Activated naive CD4-positive, alpha-beta T cell treated with anti-CD3 and anti-CD28 coated beads for 36 hours (primary cell): ENCODE measurements at places on chromosomes 5 and 9.

- no peak for DNase-seq
These were observed 15.5 kb downstream of the PCDHB15 start for GRCh38 chr5:141260458-141261237.

- no peak for DNase-seq
These were observed 11.8 kb upstream of the SCGB3A1 start for GRCh38 chr5:180603076-180603594.

DNA sequence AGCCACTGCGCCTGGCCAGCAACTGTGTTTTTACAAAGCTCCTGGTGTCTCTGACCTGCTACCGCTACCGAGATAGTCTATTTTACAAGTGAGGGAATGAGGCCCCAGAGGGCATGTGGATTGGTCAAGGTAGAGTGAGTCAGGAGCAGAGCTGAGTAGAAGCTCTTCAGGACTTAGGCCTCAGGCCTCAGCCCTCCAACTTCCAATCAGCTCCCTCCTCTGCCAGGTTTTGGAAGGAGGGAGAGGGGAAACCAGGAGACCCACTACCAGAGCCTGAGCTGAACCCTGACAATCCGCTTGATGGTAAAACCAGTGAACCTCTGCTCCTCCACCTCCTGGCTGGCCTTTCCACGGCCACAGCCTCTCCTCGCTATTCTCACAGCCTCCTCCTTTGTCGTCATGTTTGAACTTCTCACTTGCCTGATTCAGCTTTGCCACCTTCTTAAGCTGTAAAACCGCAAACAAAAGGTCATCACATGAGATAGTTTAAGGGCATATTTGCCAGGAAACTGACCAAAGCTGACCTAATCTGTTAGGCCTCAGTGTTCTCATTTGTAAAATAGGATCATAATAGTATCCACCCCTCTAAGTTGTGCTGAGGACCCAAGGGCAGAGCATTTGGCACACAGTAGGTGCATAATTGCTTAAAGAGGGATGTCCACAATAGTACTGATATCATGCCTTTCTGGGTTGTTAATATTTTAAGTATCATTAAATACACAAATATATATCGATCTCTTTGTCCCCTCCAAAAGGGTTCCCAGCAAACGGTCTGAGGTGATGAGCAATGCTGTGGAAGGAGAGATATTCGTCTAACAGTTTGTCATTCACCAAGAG, 1.7 kb downstream of the TRAF1 start:
- no peak for DNase-seq

GRCh38 chr5:51385216-51385615, 2.0 kb downstream of the ISL1 start:
- no peak for DNase-seq

DNA sequence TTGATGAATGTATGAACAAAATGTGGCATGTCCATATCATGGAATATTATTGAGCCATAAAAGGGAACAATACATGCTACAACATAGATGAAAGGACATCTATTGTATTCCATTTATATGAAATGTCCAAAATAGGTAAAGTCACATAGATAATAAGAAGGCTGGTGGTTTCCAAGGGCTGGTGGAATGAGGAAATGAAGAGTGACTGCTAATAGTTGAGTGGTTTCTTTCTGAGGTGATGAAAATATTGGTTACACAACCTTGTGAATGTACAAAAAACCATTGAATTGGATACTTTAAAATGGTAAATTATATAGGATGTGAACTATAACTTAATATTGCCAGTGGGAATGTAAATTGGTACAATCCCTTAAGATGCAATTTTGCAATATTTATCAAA, 5.2 kb downstream of the ARSB start:
- no peak for DNase-seq
